ENCODE measurements at places on chromosomes 4 and X. TPM values are rescaled to one million over a fixed set of nuclear protein-coding genes. Genes with fewer than 3 reads are reported as not detected.
A peak's percentile ranks its signal among the peaks of the same experiment; 100 is the strongest.

GC gene
- polyA plus RNA-seq: not detected

- no peak overlapping the region for H3K4me3 ChIP-seq
- peak; percentile 52 for DNase-seq
- H3K27ac ChIP-seq: no peak overlapping the region
Observed at GRCh38 chr4:1512738-1513660, 106.8 kb upstream of the NKX1-1 start.

DNA sequence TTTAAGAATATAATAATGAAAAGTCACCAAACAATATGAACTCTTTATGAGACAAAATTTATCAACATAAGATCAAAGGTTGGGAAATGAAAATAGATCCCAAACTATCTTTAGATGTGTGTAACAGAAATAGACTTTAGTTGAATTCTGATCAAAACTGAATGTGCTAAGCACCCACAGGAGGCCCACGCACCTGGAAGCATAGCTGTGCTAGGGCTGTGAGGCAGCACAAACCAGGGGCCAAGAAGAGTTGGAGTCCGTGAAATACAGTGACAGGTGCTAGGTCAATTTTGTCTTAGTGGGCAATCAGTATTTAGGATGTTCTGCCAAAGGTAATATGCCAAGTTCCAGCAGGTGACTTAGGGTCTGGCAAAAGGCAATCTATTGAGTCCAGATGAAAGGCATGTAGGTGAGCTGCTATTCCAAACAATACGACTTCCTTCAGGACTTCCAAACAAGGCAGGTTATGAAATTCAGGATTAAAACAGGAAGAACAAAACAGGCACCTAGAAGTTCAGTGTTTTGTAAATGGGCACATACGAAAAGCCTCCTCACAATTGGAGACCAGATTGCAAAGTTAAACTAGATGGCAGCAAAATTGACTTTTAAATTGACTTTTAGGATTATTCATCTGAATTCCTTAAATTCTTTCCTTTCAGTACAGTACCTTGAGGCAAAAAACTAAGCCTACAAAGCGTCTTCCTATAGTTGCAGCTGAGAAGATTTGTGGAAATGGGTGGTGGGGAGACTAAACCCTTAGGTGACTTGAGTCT is 4.7 kb upstream of the PCDH18 start:
- no peak overlapping the region for H3K4me3 ChIP-seq
- DNase-seq: no peak
- peaks cover 38% of the 10 kb centered on the region for H3K4me1 ChIP-seq
- H3K27me3 ChIP-seq: no peaks in the 10 kb centered on the region

DNA sequence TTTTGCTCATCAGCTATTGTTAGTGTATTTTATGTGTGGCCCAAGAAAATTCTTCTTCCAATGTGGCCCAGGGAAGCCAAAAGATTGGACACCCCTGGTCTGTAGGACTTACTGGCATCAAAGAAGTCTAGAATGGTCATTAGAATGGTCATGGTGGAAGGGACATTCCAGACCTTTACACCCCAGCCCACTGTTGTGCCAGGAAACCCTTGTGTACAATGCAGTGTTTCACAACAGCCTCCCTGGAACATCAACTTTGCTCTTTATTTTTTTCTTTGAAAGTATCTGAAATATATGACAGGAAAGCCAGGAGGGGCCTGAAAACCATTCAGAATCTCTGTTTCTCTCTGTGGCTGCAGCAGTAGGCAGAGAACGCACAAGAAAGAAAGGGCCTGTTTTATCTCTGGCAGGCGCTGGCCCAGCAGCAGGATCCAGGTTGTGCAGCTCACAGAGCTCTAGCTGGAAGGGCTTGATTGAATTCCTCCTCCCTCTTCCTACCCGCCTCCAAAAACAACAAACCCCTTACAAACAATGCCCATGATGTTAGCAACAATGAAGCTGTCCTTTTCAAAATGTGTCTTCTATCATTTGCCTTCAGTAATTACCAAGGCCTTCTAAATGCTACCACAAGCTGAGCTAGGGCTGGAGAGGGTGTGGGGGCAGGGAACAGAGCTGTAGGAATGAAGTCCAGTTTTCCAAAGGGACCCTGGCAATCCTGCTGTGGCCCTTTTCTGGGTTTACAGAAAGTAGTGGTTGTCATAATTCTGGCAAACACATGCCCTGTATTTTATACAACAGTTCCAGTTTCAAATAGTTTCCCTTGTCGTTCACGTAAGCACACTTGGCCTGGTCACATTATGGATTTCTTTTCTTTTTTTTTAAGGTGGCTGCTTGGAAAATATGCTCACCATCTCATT is 32.3 kb upstream of the TFDP3 start:
- no peak overlapping the region for H3K4me3 ChIP-seq
- no peaks in the 10 kb centered on the region for H3K27me3 ChIP-seq
- no peaks in the 10 kb centered on the region for H3K4me1 ChIP-seq
- no peak overlapping the region for H3K27ac ChIP-seq

Data from GM23248 (cell line).